ENCODE measurements at places on chromosomes 12 and 14.

- DNase-seq, result no peak
Observed at GRCh38 chr12:48629541-48629940, 52.5 kb downstream of the KANSL2 start.

- DNase-seq, result peak; percentile 49
Observed at GRCh38 chr12:57621497-57622292, 10.5 kb downstream of the ARHGEF25 start.

DNA sequence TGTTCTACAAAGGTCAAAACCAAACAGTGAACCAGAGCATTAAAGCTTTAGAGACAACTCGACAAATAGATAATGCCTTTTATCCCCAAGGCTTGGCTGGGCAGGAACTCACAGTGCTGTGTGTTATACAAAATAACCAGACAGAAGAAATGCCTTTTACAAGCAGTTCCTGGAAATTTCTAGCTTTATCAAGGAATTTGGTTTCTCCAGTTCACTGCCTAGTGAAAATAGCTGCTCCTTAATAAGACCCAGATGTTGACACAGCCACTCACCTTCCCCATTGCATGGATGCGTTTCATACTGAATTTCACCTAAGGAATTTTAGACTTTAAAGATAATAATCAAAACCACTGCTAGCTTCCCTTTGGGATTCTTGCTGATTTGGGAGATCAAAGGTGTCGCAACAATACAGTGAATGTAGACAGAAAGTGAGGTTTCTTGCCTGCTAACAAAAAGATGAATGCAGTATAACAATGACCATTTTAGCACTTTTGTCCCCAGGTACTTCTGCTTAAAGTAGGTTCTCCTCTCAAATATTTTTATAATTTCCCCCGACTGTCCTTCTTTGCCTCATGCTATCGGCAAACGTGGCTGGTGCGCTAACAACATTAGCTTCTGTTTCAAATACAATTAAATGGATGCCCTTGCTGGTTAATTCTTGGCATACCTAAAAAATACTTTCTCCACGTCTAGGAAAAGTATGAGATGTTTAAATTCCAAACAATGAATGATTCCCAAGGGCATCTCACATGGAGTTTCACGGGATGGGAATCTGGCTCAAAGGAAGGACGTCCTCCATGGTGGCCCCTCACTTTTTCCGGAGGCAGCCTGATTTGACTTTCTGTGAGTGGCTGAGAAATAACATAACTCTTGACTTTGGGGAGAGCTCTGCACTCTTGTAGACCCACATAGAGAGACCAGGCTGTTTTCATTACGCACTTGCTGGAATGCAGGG lies 162.4 kb downstream of the C12orf75 start:
- no peak for DNase-seq

DNA sequence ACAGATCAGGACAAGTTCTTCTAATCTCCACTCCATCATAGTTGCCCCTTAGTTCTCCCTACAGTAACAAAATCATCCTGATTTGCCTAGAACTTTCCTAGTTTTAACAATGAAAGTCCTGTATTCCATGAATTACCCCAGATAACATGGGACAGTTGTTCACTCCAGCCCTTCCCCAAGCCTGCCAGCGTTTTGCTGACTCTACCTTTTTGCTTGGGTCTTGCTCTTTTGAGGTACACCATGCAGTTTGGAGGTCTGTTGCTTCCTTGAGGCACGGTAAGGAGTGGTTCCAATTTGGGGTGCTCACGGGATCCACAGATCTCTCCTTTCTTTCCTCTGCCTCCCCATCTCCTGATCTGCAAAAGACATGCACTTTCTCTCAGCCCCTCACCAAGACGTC lies 61.6 kb upstream of the DYRK2 start:
- DNase-seq, result no peak

GRCh38 chr14:52008136-52008535 lies 18.8 kb downstream of the RTRAF start:
- DNase-seq, result no peak

GRCh38 chr14:89303456-89304435 lies 113.3 kb downstream of the FOXN3 start:
- no peak for DNase-seq

DNA sequence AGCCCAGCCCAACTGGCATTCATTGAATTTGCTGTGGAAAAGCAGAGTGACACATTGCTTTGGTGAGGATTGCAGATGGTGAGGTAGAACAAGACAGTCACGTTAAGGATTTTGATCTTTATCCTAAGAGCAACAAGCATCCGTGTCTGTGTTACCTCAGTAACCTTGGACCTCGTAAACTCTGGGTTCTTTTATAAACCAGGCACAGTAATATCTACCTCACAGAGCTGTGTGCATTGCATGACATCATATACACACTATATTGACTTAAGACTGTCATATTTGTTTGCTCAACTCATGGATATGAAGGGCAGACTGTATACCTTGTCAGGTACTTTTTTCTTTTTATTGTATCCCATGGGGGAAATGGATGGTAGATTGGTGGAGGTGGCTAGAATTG lies 156.2 kb downstream of the ETV6 start:
- no peak for DNase-seq

DNA sequence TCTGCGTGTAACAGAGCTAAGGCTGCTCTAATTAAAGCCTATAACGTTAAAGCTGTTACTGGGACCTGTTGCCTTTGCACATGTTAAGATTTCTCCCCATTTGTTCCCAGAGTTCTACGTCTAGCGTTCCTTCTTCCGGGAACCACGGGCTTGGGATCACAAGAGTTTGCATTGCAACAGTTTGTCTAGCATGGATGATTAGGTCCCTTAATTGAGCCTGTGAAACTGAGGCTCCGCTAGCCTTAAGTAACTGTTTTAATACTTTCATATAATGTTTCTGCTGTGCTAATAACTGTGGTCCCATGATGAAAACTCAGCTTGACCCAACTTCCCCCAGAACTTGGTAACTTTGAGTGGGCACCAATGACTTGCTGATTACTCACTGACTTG lies 16.7 kb upstream of the LYZ start:
- no peak for DNase-seq

GRCh38 chr14:97688631-97689336 lies 891.6 kb downstream of the VRK1 start:
- DNase-seq, result no peak

DNA sequence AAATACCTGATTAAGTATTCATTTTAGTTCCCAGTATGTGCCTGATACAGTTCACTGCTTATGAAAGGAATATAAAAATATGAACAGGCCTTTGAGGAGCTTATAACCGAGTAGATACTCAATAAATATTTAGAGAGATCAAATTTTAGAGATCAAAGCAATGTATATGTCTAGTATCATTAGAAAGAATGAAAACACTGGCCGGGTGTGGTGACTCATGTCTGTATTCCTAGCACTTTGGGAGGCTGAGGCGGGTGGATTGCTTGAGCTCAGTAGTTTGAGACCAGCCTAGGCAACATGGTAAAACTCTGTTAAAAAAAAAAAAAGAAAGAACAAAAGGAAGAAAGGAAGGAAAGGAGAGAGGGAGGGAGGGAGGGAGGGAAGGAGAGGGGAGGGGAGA lies 113.2 kb upstream of the EEA1 start:
- DNase-seq, result no peak

DNA sequence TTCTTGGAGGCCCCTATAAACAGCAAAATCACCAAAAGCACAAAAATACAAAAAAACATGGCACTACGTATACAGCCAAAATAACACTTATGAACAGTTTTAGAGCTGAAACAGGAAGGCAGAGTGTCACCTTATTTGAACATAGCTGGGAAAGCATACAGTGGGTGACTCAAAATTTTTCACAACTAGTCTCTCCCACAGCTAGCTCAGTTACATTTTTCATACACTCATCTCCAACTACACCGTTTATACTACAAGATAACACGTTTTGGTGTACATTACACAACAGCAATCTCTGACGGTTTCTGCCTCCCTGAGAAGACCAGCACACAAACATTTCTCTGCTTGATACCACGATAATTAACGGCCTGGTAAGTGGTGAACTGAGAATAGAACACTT lies 2.9 kb downstream of the RAD52 start:
- DNase-seq, result no peak

DNA sequence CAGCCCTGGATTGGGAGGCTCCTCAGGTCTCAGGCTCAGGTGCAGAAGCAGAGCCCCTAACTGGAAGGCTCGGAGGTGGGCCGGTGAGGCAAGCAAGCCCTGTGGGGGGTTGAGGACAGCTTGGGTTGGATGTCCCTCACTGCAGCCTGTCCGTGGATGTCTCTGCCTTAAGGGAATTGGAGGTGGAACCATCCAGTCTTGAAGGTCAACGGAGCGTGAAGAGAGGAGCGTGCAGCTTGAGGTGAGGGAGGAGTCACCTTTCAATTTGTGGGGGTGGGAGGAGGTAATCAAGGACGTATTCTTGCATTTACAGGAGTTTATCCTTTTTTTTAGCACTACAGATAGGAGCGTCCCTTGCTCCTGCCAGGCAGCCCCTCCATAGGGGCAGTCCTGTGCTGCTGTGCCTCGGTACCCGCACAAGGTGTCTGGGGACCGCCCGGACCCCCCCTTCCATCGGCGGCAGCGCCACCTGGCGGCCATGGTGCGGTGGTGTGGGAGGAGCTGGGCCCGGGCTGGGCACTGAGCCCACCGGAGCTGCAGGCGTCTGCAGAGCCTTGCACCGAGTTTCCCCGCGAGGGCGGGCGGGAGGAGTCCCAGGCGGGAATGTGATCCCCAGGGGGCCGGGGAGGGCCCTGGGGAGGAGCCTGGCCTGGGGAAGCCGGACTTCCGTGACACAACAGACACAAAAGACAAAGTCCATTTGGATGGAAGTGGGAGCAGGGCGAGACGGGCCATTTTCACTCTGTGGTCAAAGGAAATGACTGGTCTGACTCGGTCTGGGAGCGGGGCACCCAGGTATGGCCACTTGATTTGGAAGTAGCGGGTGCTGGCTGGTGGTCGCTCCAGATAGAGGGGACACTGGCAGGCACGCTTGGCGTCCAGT lies 864 bp downstream of the DNAJC22 start:
- peak; percentile 67 for DNase-seq

- DNase-seq, result no peak
Observed at GRCh38 chr12:54392485-54393206, 8.1 kb upstream of the ZNF385A start.

DNA sequence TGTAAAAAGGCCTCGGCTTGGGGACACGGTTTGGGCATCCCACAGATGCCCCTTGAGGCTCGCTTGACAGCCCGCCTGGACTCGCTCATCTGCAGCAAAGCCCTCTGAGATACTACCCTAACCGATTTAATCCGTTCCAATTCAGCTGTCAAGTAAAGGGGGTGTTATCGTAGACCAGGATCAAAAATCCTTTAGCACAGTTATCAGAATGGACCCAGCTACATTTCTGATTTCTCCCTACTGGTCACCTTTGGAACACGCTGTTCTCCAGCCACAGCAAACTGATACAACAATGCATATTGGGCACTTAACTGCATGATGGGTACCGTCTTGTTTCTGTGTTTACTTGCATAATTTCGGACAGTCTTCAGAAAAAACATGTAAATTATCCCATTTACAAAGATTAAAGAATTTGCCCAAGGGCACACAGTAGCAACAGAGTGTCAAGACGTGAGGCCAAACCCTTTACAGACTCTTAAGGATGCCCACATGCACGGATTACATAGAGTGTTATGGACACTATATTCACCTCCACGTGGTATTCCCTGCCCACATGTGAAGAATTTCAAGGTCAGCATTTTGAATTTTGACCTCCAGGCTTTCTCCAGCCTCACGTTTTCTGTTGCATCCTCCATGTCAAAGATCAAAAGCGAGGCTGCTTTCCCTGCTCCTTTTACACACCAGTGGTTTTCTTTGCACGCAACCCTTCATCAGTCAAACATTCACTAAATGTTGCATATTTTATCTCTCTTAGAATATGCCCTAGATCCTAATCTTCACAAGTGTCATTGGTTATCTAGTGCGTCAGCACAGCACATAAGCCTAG lies 3.2 kb upstream of the DUSP6 start:
- no peak for DNase-seq

DNA sequence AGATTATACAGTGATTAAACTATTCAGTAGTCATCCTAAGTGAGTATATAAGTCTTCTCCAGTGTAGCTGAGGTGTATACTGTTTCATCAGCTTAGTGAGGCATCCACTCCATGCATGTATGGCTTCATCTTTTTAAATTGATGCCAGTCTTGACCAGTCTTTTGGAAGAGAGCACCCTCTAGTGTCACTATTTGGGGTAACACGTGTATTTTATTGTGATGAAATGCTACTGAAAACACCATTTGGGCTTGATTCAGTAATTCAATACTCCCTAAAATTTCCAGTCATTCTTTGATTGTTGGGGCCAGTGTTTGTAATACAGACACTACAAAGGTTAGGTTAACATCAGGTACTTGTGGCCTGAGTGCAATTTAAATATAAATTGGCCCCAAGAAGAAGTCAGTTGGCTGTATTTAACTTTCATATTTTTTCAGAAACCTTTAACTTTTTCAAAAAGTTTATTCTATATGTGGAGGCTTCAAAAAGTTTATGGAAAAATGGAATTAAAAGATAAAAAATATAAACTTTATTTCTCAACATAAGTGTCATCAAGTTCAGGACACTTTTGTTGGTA lies 35.3 kb downstream of the MIPOL1 start:
- DNase-seq, result no peak

- peak; percentile 68 for DNase-seq
Observed at GRCh38 chr12:100199347-100200149, 1.1 kb upstream of the ACTR6 start.

- DNase-seq, result no peak
Observed at GRCh38 chr14:37888234-37888633, 292.8 kb downstream of the TTC6 start.

- DNase-seq, result no peak
Observed at GRCh38 chr14:104974146-104974541, 4.0 kb downstream of the AHNAK2 start.

DNA sequence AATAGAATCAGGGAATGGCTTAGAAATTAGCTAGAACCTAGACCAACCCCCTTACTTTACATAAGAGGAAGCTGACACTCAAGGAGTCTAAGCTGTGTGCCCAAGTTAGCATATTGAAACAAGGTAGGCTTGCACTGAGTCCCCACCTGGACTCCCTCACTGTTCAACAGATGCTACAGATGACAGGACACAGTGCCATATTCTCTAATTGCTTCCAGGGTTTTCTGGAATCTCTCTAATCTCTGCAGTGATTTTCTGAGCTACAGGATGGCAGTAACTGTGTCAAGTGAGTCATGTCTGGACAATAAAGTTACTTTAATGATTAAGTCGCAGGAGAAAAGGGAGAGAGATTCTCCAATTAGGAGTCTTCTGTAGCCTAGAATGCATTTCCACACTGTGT lies 35.8 kb downstream of the AKAP6 start:
- no peak for DNase-seq

DNA sequence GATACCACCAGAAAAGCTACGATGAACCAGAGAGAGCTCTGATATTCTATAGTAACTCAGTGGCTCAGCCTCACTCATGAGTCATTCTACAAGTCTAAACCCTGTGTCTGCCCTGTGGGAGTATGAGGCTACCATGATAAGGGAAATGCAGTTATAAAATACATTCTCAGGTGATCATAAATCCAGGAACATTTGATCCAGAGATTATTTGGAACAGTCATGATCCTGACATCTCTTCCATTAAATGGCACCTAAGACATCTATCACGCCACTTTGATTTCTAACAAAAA lies 202.6 kb upstream of the RASSF8 start:
- DNase-seq, result no peak
